NCI-H748 treated with DMSO at 0.1 percent for 48 hours (cell line): ENCODE measurements at places on chromosomes 4 and X.
A peak's percentile ranks its signal among the peaks of the same experiment; 100 is the strongest.

- DNase-seq: no peak
These were observed 9.9 kb downstream of the TACC3 start for GRCh38 chr4:1731180-1731579.

DNA sequence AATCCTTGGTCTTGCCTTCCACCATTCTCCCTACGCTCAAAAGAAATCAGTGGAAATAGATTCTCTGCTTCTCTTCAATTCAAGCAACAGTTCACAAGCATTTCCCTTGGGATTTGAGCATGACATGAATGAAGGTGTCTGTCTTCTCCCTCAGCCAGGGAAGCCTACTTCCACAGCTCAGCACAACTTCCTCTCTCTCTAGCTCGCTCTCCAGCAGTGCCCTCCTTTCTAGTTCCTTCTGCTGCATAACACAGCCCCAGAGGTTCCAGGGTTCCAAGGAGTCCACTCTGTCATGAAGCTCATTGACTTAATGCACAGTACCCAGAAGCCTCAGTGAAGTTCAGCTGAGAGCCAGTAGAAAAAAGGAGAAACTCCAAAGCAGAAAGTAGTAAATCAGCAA lies 81.3 kb downstream of the PLS3 start:
- DNase-seq: no peak

- DNase-seq: no peak
These were observed 149.8 kb upstream of the TENM3 start for GRCh38 chr4:182093431-182093831.

- DNase-seq: no peak
These were observed 191.4 kb upstream of the LEF1 start for GRCh38 chr4:108359986-108360681.

DNA sequence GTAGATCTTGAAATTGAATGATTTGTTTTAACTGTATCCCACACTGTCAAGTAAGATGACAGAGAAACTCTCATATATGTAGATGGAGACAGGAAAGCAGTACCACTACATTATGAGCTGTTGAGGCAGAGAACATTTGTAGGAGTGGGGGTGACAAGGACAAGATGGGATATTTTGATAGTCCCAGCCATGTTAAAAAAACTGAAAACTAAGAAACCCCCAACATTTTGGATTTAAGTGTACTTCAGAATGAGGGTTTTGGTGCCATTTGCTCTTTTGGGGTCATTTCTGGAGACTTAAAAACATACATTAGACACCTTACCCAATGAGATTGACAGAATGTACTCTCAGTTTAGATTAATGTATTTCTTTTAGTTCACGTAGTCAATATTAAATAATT lies 149.9 kb upstream of the SLC4A4 start:
- DNase-seq: no peak

DNA sequence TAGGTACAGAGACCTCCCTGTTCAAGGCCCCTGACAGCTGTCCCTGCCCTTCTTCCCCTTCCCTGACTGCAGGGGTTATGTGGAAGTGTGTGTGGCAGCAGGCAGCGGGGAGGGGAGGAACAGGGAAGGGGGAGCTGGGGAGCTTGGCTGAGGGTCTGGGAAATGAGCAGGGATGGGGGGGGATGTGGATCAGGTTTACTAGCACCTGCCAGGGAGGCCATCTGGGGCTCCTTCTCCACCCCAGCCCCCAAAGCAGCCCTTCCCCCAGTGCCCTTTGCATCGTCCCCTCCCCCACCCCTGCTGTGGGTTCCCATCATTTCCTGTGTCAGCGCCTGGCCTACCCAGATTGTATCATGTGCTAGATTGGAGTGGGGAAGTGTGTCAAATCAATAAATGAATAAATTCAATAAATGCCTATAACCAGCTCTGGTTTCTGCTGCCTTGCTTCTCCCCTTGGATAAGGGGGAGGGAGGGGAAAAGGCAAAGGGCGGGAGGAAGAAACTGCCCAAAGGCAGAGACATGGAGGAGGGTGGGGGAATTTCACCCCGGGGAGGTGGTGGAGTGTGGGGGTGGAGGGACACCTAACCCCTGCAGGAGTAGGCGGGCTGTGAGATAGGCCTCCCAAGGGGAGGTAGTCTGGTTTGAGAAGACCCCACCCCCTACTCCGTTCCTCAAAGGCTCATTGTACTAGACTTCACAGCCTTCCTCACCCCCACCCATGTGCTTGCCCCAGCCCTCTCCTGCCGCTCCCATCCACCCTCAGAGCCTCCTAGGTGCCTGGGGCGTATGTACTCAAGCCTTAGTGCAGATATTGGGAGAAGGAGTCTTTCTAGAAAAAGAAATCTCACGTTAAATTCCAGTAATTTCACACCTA lies 3.2 kb downstream of the CXorf65 start:
- DNase-seq: no peak

DNA sequence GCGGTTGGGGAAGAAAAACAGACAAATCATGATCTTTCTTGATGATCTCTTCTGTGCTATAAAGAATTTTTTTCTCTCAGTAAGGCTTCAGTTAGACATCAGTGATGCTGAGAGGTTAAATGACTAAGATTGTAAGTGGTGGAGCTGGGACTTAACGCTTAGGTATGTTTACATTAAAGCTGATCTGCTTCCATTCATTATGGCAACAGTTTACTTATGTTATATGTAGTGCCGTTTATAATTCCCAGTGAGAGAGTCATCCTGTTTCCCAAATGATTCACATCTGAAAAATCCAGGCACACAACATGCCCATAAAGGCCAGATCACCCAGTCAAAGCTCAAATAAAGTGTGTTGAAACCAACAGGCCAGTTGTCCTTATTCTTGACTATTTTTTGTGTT lies 50.1 kb downstream of the CENPVL3 start:
- DNase-seq: no peak

- no peak for DNase-seq
These were observed 718 bp downstream of the SPIN3 start for GRCh38 chrX:56994375-56995270.

GRCh38 chr4:3201718-3202702 lies 46.9 kb upstream of the MSANTD1 start:
- DNase-seq: no peak

DNA sequence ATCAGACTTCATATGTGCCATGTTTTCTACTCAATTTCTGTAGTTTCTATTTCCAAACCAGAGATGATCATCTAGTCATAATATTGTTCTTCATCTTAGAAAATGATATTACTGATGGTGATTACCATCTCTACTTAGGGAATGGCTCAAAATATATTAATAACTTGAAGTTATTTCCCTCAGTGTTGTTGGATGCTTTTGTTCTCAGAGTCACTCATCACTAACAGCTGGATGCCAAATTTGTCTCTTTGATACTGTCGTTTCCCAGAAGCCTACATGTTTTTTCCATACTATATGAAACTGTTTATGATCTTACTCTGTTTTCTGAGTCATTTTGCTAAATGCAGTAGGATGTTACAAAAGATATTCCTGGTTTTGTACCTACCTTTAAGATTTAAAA lies 8.9 kb downstream of the PGAM4 start:
- no peak for DNase-seq

DNA sequence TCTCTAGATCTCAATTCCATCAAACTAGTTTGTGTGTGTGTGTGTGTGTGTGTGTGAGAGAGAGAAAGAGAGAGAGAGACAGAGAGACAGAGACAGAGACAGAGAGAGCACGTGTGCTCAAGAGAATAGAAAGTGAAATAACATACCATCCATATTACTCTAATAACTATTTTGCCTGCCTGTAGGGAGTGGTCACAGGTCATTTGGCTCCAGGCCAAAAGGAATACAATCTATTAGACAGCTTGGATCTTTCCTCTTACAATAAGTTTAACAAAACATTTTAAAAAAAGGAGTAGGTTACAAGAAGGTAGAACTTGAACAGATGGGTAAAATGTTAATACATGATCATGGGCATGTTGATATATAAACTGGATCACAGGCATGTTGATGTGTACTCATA lies 76.2 kb downstream of the COL4A6 start:
- DNase-seq: no peak

GRCh38 chr4:167724941-167725340 lies 367.4 kb upstream of the ANXA10 start:
- DNase-seq: no peak

- DNase-seq: no peak
These were observed 43.8 kb downstream of the RAI2 start for GRCh38 chrX:17817251-17817650.

GRCh38 chr4:143482840-143483239 lies 30.7 kb upstream of the SMARCA5 start:
- DNase-seq: no peak

GRCh38 chrX:151174581-151175282 lies 1.7 kb upstream of the GPR50 start:
- peak; percentile 42 for DNase-seq

DNA sequence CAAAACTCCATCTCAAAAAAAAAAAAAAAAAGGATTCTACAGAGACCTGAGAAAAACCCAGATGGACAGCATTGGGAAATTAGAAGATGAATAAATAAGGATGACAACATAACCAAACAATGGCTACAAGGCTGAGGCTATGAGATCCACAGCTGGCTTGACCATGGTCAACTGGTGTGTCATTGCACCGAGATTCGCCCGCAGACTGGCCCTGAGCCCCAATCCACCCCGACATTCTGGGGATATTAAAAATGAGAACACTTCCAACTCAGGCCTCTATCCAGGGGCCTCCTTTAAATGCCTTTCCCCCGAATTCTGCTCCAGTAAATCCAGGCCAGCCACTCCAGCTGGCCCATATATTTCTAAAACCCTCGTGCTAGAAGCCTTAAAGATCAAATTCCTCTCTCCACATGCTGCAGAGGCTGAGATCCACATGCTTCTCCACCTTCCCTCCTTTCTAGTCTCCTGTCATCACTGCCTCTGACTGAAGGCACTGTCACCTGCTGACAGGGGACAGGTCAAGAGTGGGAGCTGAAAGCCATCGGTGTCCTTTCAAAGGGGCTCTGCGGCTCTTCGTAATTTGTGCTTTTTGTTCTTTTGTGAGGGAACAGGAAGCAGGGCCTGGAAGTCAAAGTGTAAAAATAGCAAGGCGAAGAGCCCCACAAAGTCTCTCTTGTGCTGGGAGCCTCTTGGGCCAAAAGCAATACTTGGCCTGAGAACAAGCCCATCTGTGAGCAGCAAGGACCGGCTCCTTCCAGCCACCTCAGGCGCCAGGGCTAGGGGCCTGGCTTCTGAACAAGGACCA lies 203.7 kb downstream of the NSUN7 start:
- DNase-seq: no peak

DNA sequence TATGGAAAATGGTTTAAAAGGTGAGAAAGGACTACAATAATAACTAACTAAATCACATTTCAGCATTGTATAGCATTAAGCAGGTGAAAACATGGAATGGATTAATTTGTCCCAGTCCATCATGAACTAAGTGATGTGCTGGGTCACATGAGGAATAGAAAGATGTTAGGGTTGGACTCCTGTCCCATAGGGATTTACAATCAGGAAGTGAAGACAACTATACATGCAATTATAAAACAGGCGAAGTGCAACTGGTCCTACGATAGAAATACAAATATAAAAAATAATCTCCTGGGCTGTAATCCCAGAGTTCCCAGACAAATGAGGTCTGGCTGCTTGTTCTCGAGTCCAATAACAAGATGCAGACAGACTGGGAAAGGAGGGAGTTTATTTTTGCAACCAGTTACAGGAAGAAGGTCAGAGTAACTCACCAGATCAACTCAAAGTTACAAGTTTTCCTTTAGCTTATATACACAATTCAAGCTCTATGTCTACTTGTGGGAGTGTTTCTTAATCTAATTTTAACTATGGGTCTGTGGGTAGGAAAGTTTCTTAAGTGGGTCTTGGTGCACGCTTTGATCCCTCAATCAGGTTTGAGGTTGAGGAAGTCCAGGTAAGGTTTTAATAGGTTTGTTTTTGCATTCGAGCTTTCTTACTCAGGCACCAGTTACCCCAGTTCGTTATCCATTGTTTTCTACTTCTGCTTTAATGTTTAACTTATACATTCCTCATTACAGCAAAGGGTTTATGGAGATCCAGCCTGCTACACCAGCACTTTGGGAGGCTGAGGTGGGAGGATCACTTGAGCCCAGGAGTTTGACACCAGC lies 50.1 kb downstream of the IGFBP7 start:
- DNase-seq: no peak

GRCh38 chr4:175456131-175456530 lies 355.9 kb downstream of the GPM6A start:
- DNase-seq: no peak

- DNase-seq: no peak
These were observed 558.2 kb upstream of the DIPK2B start for GRCh38 chrX:45758738-45759397.

GRCh38 chr4:98745366-98745765 lies 87.0 kb upstream of the TSPAN5 start:
- no peak for DNase-seq

- no peak for DNase-seq
These were observed 253.5 kb upstream of the GATB start for GRCh38 chr4:152014280-152014679.

GRCh38 chr4:8547108-8547911 lies 32.9 kb upstream of the GPR78 start:
- DNase-seq: no peak

DNA sequence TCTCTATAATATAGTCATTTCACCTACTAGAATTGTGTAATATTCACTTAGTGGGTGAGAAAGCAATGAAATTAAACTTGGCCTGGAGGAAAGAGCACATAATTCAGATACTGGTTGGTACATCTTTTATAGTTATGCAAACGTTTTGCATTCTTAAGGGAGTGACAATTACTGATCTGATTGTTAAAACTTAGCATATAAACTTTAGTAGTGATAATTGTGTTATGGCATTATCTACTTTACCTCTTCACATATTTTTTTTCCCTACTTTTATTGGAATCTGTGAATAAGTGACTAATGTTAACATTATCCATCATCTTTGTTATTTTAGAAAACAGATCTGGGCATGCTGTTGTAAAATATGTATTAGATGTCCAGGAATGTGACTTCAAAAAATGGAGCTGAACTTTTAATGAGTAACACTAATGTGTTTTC lies 217.4 kb upstream of the GIMD1 start:
- DNase-seq: no peak

GRCh38 chrX:130162094-130162735 lies 3.4 kb downstream of the AIFM1 start:
- no peak for DNase-seq

DNA sequence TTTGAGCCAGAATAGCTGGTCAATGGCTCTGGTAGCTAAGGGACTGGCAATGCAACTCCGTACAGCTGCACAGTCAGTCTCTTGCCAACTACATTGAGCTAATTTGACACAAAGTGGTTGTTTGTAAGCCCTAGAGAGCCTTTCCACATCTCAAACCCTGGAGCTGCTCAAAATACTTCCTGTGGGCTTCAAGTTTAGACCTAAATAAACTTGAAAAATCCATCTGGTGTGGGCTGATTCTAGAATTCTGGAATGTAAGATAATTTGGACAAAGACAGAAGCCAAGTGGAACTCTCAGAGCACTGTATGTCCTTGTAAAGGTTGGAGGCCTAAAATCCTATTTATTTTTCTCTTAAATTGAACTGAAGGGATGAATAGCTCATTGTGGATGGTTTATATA lies 380.8 kb downstream of the SPRY1 start:
- DNase-seq: no peak

DNA sequence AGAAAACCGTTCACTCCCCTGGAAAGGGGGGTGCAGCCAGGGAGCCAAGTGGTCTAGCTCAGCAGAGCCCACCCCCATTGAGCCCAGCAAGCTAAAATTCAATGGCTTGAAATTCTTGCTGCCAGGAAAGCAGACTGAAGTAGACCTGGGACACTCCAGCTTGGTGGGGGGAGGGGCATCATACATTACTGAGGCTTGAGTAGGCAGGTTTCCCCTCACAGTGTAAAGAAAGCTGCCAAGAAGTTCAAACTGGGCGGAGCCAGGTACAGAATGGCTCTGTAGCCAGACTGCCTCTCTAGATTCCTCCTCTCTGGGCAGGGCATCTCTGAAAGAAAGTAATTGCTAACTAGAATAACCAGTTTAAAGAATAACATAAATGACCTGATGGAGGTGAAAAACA lies 372.3 kb upstream of the F9 start:
- no peak for DNase-seq
